ENCODE measurements at places on chromosomes 16 and 17.

DNA sequence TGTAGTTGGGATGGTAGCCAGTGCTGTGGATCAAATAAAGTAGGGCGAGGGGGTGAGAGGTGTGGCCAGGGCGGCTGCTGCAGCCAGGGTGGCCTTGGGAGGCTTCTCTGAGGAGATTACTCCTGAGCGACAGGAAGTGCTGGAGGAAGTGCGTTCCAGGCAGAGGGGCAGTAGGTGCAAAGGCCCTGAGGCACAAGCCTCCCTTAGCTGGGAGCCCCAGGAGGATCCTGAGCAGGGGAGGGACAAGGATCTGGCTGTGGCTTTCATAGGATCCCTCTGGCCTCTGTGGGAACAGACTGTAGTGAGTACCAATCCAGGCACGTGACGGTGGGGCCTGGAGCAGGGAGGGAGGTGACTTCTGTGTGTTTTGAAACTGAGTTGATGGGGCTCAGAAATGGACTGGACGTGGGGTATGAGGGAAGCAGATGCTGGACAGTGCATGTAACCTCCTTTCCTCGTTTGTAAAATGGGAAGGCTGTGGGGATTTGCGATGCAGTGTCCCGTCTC is 2.8 kb downstream of the LLGL1 start:
- no peak for DNase-seq

- no peak for DNase-seq
These were observed 7.9 kb downstream of the FNDC8 start for GRCh38 chr17:35129154-35129972.

DNA sequence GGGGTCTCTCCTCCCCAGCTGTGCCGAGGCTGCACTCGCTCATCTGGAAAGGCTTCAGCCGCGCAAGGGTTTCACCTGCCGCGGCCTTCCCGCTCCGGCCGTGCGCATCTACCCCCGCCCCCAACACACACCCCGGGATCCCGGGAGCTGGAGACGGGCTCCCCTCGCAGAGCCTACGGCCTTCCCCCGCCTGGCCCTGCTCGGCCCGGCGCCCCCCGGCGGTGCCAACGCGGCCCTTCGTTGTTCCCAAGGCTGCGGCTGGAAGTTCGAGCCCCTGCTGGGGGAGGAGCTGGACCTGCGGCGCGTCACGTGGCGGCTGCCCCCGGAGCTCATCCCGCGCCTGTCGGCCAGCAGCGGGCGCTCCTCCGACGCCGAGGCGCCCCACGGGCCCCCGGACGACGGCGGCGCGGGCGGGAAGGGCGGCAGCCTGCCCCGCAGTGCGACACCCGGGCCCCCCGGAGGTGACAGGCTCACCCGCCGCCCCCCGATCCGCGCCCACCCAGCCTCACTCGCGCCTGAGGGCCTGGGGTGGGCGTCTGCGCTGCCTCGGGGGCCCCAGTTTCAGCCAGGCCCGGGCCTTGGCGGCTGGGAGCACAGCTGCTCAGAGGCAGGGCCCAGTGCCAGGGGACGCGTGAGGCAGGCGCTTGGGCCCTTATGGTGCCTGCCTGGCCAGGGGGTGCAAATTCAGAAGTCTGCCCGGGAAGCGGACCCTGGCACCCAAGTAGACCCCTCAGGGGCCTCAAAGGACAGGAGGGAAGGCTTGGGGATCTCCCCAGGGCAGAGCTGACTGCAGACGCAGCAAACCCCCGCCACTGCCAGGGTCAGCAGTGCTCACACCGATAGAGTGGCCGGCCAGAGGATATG is 11.2 kb downstream of the GALK1 start:
- DNase-seq: peak; percentile 78

- DNase-seq: no peak
These were observed 5.7 kb downstream of the SLC22A31 start for GRCh38 chr16:89194340-89195311.

DNA sequence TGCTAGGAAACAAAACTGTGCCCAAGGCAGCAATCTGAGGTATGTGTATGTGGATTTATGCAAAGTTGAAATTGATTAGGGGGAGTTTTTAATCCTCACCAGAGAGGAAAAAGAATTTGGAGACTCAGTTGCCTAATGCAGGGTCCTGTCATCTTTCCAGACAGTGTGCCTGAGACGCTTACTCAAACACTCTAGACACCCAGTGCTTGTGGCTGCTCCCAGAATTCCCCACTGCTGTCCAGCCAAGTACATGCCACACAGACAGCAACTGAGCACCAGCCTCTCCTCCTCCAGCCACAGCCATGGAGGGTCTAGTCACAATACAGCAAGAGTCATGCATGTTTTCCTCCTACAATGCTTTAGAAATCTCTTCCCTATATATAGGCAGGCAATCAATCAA is 118.1 kb downstream of the HIC1 start:
- peak; percentile 65 for DNase-seq

DNA sequence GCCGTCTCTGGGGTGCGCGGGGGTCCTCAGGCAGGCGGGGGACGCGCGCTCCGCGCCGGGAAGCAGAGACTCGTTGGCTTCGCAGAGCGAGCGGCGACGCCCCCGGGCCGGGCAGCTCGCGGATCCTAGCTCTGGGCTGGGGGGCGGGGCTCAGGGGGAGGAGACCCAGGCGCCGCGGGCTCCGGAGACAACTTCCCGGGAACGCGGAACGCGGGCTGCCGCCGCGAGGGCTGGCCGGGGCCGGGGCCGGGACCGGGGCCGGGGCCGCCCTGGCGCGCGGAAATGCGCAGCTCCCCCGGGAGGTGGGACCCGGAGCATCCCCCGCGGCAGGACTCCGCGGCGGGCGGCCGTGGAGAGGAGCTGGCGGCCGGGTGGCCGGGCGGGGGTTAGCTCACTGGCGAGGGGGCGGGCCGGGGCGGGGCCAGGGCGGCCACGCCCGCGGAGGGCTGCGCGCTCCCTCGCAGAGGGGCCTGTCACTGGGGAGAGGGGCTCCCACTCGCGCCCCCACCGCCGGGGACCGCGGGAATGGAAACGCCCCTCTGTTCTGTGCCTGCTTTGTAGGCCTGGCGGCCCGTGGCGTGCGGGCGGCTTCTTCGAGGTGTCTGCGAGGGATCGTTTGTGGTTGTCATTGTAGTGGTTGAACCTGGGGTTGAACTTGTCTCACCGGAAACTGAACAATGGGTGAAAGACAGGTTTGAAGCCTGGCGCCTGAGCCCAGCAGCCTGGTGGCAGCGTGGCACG is at the start of gene GAS7:
Gene GAS7, minus strand, starts transcription at position 98 of the 741 bp plus-strand sequence.
- peak; percentile 54 for DNase-seq

DNA sequence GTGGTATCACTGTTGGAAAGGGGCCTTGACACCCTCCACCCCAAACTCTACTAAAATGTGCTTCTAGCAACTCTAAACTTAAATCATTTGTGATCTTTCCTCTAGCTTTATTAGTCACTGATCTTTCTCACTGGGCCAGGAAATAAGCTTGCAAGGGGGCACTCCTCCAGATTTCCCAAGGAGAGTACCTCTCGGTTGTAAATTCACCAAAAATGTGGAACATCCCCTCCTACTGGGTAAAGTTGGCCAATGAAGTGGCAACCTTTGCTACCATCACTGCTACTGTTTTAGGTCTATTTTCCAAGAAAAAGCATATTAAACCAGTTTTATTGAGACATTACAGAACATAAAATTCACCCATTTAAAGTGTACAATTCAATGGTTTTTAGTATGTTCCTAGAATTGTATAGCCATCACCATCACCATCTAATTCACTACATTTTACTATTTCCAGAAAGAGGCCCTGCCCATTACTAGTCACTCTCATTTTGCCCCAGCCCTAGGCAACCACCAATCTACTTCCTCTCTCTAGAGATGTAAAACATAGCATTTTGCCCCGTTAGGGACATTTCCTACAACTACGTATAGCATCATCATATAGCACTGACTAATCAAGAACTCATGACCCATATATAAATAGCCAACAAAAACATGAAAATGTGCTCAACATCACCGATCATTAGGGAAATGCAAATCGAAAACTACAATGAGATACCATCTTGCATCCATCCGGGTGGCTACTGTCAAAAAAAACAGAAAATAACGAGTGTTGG is 44.6 kb upstream of the ADCY9 start:
- no peak for DNase-seq

DNA sequence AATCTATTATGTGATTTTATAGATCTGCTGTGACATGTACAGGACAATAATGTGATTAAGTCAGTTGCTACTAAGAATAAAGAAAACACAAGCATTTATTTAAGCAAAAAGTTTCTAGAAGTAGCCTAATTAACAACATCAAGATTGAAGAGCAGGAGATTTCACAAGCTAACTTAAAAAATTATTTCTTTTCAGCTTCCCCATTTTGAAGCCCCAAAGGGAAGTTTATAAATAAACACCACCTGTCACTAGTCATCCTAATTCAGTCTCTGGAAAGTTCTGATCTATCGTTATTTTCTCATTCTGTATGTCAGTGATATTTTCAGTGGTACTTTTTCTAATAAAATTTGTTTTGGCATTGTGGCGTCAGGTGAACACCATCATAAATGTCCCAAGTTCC is 8.3 kb downstream of the CAPNS2 start:
- no peak for DNase-seq

DNA sequence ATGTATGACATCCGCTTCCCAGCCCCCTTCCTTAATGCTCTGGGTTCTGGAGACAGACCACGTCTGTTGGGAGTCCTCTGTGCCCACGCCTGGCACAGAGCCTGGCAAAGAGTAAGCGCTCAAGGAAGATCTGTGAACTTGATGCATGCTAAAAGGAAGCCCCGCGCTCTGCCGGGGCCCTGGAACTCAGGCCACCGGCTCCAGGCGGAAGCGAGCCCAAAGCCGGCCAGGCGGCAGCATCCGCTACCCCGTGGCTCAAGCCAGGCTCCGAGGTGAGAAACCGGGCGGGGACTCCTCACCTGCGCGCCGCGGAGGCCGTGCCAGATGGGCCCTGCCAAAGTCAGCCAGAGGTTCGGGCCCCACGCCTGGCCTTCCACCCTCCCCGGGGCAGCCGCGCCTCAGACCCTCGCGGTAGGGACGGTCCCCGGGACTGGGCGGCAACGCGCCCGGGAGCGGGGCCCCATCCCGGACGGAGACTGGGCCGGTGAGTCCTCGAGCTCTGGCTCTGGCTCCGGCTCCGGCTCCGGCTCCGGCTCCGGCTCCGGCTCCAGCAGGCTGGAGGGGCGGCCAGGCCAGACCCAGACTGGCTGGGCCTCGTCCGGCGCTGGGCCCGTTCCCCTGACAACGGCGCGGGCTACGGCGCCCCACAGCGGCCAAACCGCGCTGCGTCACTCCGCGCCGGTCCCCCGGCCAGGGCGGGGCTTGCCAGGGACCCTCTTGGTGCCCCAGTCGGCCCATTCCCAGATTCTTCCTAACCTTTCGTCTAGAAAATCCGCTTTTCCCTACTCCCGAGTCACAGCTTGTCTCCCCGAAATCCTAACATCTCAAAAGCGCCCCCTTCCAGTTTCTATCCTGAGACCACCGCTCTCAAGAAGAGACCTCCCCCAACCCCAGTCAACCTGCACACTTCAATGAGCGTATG is at the start of gene ZDHHC1:
Gene ZDHHC1, minus strand, starts transcription at position 606 of the 922 bp plus-strand sequence. CDS start 8,702 bp downstream, outside the sequence.
- peak; percentile 66 for DNase-seq

GRCh38 chr17:73592079-73592415 is 52.2 kb downstream of the SDK2 start:
- DNase-seq: no peak

DNA sequence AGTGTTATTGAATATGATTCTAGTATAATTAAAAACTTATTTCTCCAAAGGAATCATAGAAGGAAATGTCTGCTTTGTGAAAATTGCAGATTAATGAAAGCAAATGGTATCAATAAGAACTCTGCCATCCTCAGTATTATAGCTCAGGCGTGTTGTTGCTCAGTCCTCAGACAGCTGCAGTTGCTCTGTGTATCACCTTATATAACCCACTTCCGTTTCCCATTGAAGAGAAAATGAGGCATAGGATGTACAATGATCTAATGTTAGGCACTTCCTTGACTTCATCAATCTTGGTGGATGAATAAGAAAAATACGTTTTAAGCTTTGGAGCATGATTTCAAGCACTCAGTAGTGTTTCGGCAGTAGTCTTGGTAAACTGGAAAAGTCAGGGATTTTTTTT is 14.1 kb downstream of the MFSD11 start:
- DNase-seq: no peak

- no peak for DNase-seq
These were observed 91.9 kb downstream of the CRISPLD2 start for GRCh38 chr16:84911486-84912216.

DNA sequence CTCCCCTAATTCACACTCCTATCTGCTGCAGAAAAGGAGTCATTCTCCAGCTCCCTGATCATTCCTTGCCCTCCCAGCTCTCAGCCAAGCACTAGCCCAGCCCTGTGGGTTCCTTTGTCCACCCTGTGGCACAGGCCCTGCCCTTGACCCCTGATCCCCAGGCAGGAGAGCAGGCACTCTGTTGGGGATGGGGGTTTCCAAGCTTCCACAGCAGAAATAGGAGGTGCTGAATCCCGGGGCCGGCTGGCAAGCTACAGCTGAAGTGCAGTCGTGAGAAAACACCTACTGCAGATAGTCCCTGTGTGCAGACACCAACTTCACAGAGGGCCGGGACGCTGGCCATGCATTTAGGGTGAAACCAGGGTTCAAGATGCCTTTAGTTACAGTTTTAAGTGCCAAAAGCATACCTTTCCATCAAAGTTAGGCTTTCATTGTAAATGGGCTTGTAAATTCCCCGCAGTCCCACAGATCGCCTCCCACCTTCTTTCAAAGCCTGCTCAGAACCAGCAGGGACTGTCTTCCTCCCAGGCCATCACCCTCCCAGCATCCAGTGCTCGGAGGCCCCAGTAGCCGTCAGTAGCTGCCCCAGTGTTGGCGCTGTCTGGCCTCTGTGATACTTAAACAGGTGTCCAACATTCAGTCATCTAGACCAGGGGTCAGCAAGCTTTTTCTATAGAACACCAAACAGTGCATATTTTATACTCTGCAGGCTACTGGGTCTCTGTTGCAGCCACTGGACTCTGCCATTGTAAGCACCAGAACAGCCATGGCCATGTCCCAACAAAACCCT is 10.6 kb downstream of the CPSF4L start:
- no peak for DNase-seq

- no peak for DNase-seq
These were observed 68.2 kb downstream of the VAT1L start for GRCh38 chr16:77856438-77857160.
